ENCODE measurements at places on chromosomes 5 and 9. TPM values are rescaled to one million over a fixed set of nuclear protein-coding genes. Genes with fewer than 3 reads are reported as not detected.

GRCh38 chr5:163963881-163964280 lies 458.5 kb downstream of the MAT2B start:
- DNase-seq = no peak

DNA sequence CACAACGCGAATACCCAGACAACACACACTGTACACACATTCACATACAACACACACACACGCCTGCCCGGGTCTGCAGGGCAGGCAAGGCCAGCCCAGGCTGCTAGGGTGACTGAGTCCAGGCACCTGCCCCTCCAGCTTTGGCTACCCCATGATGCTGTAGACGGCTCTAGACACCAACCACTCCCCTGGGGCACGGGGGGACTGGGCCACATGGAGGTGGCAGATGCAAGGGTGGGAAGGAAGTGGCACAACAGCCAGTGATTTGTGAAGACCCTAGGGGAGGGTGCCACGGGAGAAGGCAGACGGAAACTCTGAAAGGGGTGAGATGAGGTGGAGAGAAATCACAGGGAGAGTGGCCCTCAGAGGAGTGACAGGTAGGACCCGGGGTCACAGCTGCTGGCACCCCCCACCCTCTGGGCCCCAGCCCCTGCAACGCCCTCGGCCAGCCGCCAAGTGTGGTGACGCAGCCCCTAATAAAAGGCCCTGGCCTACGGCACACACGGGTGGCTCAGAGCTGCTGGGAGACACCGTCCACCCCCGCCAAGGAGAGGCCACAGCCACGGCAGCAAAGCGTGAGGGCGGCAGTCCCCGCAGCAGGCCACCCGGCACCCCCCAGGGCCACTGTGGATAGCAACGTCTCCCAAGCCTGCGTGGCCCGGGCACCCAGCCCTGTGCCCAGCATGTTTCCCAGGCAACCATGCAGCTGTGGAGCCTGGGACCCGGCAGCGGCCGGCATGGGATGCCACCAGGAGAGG lies 6.6 kb upstream of the CCDC187 start:
- DNase-seq = peak; percentile 17

Gene ABO
- total RNA-seq = 9.2 TPM

Gene CCDC152
- total RNA-seq = 1.3 TPM

DNA sequence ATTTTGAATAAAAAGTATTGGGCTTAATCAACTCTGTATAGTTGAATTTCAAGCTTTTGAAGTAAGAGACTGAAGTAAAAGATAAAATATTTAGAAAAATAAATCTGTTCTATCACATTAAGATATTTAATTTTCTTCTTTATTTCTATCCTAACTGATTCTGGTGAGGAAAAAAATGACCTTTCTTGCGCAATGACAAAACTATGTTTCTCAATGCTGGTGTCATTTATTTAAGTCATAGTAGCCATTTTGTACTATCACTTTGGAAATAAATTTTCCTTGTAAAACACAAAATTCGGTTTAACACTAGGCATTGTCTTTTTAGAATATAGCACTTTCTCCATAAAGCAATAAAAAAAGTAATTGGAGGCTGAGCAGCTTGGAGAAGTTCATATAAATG lies 728.0 kb downstream of the CDH9 start:
- DNase-seq = no peak

GRCh38 chr5:181203093-181203711 lies 1.8 kb downstream of the TRIM7 start:
- peak; percentile 31 for DNase-seq

DNA sequence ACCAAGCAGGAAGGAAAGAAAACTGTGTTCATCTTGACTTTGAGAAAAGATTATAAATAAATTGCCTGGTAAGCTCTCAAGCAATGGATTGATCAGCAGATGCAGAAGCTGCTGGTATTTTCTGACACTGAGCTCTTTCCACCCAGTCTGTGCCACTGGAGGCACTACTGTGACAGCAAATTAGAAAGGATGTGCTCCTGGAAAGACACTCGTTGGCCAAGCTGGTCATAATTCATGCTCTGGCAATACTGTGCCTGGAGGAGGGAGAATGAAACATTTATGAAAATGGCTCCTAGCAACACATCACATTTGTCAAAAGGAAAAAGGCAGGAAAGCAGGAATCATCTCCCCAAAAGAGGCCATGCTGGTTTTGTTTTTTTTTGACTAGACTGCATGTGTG lies 84.2 kb downstream of the CAVIN4 start:
- DNase-seq = no peak

Gene BRINP1
- total RNA-seq = not detected

Gene ZNF879
- 2.1 TPM for total RNA-seq

DNA sequence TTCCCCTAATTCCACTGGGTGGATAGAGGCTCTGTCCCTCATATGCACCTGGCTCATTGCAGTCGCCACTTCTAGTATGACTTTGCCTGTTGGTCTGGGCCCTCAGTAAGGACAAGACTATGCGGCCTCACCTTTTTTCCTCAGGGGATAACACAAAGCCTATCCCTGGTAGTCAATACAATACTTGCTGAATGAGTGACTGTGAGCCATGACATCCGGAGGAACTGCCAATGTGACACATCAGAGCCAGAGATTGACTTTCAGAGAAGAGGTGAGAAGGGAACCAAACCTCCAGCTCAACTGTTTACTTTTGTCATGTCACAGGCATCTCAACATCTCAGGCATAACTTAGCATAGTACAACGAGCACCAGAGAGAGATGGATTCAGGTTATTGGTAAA lies 371.3 kb downstream of the DMRT2 start:
- no peak for DNase-seq

DNA sequence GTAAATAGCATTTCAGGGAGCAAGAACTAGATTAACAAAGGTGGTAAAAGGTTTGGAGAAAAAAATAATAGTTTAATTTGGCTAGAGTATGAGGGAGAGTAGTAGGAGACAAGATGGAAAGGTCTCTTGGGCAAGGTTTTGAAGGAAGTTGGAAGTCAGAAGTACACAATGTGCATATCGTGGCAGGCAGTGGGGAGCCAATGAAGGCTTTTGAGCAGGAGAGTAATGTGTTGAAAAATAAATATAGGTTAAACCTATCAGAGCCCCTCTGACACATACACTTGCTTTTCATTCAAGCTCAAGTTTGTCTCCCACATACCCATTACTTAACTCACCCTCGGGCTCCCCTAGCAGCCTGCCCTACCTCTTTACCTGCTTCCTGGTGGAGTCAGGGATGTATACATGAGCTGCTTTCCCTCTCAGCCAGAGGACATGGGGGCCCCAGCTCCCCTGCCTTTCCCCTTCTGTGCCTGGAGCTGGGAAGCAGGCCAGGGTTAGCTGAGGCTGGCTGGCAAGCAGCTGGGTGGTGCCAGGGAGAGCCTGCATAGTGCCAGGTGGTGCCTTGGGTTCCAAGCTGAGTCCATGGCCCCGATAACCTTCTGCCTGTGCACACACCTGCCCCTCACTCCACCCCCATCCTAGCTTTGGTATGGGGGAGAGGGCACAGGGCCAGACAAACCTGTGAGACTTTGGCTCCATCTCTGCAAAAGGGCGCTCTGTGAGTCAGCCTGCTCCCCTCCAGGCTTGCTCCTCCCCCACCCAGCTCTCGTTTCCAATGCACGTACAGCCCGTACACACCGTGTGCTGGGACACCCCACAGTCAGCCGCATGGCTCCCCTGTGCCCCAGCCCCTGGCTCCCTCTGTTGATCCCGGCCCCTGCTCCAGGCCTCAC lies at the start of gene CA9:
Gene CA9 (plus strand): TSS at position 797 of the 893 bp plus-strand sequence. CDS start 32 bp downstream, at position 829.
- peak; percentile 60 for DNase-seq

GRCh38 chr5:2913281-2913680 lies 161.8 kb upstream of the IRX2 start:
- DNase-seq = no peak

Gene IRX2
- 3.0 TPM for total RNA-seq

Gene LPAR1
- 13.0 TPM for total RNA-seq

DNA sequence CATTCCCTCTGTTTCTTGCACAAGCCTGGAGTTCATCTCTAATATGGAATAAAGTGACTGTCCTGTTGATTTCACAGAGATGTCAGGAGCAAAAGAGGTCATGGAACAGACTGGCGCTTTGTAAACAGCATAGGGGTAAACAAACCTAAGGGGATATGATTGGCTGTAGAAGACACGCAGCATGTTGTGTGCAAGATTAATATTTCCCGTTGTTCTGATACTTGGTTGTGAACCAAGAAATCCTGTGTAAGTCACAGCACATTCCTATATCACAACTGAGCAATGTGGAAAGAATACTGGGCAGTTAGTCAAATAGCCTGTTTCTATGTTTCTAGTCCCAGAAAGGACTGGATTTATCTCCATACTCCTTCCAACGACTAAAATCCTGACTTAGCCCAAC lies 3.2 kb downstream of the ADAMTS12 start:
- DNase-seq = no peak

DNA sequence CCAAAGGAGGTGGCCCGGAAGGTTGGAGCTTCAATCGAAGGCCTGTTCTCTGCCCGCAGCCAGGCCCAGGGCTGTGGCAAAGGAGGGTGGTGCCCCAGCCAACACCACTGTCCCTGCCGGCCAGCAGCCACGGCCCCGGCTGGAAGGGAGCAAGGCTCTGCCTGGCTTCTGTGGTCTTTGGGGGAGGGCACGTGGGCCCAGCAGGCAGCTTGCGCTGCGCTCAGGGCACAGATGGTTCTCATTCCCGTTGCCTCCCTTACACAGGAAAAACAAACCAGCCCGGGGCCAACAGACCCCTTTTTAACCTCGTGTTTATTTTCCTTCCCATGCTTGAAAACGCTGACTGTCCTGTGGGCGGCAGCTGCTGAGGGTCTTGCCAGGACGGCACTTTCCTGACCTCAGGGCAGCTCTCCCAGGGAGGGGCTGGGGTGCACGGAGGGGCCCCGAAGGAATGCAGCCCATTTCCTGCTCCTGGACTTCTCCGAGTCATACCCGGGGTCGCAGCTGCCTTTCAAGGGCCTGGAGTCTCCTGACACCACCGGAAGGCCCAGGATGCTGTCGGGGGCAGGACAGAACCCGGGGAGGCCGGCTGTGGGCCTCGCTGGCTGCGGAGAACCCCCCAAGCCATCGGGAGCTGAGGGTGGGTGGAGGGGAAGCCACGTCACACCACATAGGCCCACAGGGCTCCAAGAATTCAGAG lies 1.1 kb upstream of the GPSM1 start:
- no peak for DNase-seq
